ENCODE measurements at places on chromosomes 2 and 18.

DNA sequence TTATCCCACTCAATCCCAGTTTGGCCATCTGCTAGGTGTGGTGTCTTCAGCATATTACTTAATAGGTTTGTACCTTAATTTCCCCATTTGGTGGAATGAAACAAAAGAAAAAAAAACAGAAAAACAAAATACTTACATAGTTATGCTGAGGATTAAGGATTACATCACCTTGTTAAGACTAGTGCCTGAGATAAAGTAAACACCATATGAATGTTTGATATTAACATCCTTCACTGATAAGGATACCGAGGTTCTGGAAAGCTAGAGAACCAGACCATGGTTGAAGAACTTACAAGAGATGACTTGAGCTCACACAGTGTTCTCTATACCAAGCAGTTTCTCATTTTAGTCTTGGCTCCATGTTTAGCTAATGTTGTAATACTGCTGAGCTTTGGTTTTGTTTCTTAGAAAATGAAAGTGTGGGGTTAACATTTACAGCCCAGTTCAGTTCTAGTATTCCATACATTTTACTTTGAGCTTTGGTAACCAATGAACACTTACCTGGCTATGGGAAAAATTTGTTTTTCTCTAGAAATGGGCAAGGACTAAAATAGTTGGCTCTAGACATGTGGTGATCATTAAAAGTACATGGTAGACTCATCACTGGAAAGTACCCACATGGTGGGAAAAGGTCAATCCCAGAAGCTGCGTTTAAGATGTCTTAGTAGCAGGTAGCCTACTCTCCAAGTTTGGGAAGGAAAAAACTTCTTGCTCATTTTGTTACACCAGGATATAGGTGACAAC lies 5.8 kb upstream of the GPD2 start:
- no peak for ATAC-seq

GRCh38 chr2:84850471-84850870 lies 30.4 kb downstream of the TRABD2A start:
- ATAC-seq, result no peak

- ATAC-seq, result no peak
These were observed 93.9 kb upstream of the RMDN2 start for GRCh38 chr2:37831081-37831780.

GRCh38 chr2:152189622-152190495 lies 14.3 kb upstream of the STAM2 start:
- peak; percentile 88 for ATAC-seq

DNA sequence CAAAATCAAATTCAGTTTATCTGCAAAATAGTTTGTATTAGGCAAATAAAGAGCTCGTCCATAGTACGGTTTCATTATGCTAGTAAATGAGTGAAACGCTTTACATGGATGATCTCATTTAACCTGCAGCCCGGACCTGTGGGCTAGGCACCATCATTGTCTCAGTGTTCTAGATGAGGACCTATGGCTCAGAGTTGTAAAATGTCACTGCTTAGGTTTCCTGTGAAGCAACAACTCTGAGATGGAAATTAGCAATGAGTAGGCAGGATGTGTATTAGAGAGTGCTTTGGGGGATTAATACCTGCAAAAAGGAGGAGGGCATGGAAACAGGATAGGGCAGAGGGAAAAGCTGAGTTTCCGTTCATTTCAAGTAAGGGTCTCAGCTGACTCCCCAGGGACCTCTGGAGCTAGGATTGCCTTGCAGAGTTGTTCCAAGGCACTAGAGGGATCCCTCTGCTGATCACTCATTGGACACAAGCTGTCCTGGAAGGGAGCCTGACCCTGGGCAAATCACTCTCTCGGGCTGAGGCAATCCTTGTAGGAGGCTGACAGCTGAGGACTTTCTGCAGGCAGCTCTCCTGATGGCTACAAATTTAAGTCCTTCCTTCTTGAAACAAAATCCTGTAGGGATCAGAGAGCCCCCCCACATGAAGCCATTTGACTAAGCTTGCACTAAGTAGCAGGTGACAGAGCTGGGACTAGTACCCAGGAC lies 58.8 kb upstream of the SIX2 start:
- peak; percentile 33 for ATAC-seq

DNA sequence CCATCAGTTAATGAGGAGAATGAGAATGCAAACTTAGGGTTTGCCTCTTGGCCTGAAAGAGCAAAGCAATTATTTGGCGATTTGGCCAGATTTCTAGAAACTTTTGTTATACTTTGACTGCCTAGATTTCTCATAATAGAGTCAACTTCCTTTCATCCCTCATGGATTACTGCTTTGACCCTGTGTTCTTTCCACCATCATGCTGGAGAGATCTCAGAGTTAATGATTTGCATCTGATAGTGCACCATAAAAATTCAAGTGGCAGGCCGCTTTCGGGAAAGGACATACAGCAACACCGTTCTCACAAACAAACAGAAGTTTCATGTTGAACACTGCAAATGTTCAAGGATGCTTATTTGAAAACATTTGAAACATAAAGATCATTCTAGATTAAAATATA lies 143.7 kb upstream of the ZFP36L2 start:
- no peak for ATAC-seq

GRCh38 chr2:230496891-230497290 lies 80.9 kb downstream of the SP100 start:
- no peak for ATAC-seq

GRCh38 chr2:204059016-204059415 lies 122.5 kb downstream of the ICOS start:
- no peak for ATAC-seq

All from motor neuron (in vitro differentiated cells).